ENCODE measurements at places on chromosomes 5 and 9.
A peak's percentile ranks its signal among the peaks of the same experiment; 100 is the strongest.

- DNase-seq = no peak
These were observed 152.9 kb upstream of the SLC28A3 start for GRCh38 chr9:84493284-84493947.

DNA sequence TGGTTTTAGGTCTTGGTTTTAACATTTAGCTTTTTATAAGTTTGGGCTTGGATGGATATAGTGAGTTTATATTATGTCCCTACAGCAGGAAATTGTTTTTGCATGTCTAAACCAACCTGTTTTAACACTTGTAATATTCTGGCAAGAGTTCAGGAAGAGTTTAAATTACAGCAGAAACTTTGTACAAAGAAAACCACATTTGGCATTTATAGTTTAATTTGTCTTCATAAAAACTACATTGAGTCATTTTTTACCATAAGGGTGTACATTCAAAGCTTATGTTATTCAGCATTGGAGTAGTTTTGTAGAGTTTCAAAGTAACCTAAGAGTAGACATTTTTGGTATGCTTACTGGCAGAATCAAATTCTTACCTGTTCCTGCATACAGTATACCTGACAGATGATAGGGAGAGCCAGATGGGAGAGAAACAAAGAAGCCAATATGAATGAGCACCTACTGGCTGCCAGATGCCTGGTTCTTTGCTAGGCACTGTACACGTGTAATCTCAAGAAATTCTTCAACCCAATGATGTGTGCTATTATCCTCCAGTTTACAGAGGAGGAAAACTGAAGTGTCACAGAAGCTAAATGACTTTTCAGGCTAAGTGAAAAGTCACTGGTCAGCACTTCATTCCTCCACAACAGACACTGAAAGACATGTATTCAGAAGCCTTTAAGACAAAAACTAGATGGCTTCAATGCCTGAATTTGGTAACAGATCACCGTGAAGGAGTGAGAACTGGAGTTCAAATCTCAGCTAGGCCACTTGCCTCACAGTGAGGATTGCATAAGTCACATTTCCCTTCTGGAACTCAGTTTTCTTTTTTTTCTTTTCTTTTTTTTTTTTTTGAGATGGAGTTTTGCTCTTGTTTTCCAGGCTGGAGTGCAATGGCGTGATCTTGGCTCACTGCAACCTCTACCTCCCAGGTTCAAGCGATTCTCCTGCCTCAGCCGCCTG lies 25.9 kb upstream of the ECM2 start:
- no peak for DNase-seq

DNA sequence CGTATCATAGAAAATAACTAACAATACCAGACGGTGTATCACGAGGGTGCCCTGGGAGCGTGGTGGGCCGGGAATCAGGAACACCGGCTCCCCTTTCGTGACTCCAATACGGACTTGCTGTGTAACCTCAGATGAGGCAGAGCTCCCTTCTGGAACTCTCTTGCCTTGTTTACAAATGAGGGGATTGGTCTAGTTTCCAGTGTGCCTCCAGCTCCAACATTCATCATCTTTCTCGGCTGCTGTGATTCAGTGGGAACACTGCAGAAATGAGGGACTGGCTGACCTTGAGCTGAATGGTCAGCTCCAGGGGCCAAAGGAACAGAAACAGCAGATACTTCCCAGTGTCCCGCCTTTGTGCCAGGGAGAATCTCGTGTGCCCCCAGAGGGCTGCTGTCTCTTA lies 22.6 kb upstream of the TGFBI start:
- DNase-seq = no peak

DNA sequence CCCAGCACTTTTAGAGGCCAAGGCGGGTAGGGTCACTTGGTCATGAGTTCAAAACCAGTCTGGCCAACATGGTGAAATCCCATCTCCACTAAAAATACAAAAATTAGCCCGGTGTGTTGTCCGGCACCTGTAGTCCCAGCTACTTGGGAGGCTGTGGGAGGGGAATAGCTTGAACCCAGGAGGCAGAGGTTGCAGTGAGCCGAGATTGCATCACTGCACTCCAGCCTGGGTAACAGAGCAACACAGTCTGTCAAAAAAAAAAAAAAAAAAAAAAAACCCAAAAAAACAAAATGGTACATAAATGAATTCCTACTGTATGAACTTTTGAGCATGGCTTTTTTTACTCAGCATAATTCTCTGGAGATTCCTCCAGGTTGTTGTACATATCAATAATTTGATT lies 37.6 kb upstream of the PCAT7 start:
- DNase-seq = no peak

DNA sequence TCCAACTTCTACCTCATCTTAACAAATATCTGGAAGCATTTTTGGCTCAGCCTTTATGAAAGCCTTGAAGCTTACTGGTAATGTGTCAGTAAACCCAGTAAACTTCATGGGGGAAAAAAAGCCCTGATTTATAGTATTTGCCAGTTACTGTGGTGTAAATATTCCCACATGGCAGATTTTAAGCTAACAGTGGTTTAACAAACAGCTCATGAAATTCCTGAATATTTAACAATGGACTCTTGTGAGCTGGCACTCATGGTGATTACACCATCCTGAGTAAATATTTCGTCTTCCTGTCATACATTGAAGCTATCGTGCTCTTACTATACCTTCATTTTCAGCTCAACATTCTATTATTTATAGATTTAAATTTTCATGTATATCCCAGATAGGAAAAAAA lies 57.0 kb upstream of the ACOT12 start:
- no peak for DNase-seq

- DNase-seq = no peak
These were observed 172.7 kb upstream of the KLF9 start for GRCh38 chr9:70587201-70587600.

- no peak for DNase-seq
These were observed 296.8 kb downstream of the PDE4D start for GRCh38 chr5:59596586-59597350.

GRCh38 chr5:145531038-145531734 lies 304.0 kb downstream of the PRELID2 start:
- no peak for DNase-seq

DNA sequence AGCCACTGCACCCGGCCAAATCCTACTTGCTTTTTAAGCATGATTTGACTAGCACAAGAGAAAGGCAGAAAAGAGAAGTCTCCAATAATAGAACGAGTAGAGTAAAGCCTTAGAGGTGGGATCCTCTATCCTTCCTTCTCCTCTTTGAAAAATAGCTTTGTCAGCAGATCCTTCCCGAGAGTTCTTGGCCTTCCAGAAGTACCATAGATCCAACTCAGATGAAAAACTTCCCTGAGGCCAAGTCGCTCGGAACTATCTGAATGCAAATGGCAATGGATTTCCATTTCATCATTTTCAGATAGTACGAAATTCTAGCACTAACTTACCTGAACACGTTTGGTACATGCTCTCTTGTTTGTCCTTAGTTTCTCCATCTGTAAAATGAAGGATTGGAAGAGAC lies 52.0 kb upstream of the SLIT3 start:
- DNase-seq = no peak

DNA sequence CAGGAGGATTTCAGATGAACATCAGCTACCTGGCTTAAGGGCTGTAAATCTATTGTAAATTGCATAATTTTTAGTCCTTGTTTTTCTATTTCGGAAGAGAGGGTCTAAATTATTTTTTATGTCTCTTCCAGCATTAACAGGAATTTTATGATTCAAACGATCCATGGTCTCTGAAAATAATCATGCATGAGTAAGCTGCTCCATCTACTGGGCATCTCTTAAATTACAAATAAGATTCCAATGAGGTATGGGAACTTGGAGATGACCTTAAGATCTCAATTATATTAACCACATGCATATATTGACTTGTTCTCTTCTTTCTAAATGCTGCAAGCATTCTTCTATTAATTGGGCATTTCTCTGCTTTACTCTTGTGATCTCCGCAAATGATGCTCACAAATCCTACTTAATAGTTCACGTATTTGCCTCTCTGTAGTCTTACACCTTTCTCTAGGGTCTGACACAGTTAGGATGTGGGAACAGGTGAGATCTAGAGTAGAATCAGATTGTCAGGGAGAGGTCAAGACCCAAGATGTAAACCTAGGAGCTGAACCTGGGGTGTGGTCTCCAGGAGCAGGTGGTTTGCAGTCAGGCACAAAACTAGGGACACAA lies 86.9 kb downstream of the NUDT12 start:
- DNase-seq = peak; percentile 20

GRCh38 chr5:141697586-141697985 lies 15.6 kb upstream of the ARAP3 start:
- no peak for DNase-seq

DNA sequence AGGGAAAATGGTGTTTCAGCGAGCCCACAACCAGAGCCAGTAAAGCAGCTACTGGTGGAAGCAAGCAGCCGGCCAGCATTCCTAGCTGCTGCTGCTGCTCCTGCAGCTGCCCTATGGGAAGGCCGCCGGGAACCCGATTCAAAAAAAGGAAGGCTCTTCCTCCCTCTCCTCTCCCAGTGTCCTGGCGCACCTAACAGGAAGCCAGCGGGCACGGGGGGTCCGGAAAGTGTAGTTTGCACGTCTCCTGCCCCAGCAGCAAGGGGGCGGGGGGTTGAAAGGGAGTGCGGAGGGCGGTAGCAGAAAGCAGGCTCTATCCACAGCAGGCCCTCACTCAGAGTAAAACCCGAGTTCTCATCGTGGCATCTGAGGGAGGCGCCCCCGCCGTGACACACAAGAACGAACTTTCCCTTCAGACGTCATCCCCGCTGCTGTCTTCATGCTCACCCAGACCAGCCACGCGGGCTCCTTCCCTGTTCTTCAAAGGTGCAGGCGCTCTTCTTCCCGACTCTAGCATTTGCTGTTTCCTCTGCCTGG lies 16.5 kb downstream of the GRXCR2 start:
- DNase-seq = no peak

DNA sequence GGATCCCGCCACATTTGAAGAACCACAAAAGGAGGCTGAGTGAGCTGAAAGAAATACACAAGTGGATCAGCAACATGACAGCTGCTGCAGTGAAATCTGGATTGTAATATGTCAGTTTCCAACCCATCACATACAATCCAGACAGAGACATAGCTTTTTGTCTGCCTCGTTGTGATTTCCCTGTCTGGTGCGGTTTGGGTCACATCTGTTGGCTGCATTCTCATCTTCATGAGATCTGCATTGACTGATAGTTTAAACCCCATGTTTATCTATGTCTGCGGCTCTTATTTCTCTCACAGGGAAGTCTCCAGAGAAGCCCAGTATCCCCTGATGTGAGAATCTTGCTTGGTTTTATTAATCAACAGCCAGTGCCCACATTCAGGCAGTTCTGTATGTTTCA lies 403.1 kb upstream of the ZNF608 start:
- no peak for DNase-seq

- DNase-seq = no peak
These were observed 88.2 kb downstream of the PRRT1B start for GRCh38 chr9:131633491-131634031.

- no peak for DNase-seq
These were observed 85.8 kb downstream of the FAM114A2 start for GRCh38 chr5:153952893-153953292.

GRCh38 chr5:61678966-61679365 lies 346.9 kb downstream of the ZSWIM6 start:
- DNase-seq = no peak

Measured in DMS79 treated with DMSO at 0.1 percent for 48 hours (cell line).